AG20443 (cell line): ENCODE measurements at places on chromosomes 12 and 14.

DNA sequence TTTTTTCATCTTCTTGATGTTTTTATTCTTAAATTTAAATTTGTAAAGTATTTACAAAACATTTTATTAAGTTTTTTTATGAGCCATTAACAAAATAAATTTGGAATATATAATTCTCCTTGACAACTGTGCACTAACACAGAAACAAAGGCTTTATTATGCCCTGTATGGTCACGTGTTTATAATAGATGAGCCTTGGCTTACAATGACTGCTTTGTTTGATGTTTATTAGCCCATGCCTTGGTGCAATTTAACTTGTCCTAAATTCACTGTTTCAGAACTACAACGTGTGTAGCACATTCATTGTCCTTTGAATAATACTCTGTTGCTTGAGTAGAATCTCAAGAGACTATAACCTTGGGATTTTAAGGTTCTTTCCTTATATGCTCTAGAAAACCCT lies 59.8 kb downstream of the CNTN1 start:
- no peak for DNase-seq

GRCh38 chr12:24728366-24728765 lies 220.5 kb downstream of the BCAT1 start:
- no peak for DNase-seq

- DNase-seq = no peak
Observed at GRCh38 chr12:6635375-6635855, 344 bp downstream of the LPAR5 start.

DNA sequence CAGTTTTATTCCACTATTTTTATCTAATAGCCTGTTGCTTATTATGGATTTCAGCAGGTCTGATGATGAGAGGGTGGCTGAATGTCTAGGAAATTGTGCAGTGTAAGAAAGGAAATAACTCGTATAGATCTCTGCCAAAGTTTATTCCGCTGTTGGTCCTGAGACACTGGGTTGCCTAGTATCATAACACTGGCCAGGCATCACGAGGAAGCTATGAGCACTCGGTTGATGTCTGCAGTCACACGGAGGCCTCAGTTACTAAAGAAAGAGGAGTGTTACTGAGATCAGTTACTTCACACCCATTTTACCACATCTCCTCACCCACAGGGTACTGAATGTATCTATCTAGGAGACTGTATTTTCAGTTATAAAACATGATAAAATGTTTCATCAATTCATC lies 21.9 kb downstream of the BHLHE41 start:
- no peak for DNase-seq

GRCh38 chr12:122310626-122311333 lies 44.5 kb upstream of the VPS33A start:
- DNase-seq = no peak

DNA sequence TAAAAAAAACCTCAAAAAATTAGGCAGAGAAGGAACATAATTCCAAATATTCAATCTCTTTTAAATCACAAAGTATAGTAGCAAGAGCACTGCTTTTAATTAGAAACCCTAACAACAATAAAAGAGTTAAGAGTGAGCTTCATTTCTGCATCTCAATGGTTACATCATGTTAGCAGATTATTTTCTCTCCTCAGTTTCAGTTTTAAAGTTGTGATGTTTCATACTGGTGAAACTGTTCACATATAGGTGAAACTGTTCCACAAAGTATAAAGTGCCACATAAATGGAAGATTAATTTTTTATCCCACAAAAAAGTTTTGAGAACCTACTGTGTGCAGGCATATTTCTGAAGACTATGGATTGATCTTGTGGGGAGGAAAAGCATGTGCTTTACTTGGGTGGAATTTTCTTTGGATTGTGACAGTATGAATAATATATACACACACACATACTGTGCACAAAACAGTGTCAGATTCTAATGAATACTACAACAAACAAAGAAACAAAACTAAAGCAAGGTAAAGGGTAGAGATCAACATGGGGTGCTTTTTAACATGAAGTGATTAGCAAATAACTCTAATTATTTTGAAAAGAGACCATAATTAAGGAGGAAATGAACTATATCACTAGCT lies 17.1 kb downstream of the LUM start:
- no peak for DNase-seq

- DNase-seq = no peak
Observed at GRCh38 chr12:87511371-87511770, 517.8 kb downstream of the C12orf50 start.

GRCh38 chr12:107826276-107826675 lies 51.8 kb downstream of the ASCL4 start:
- no peak for DNase-seq

- no peak for DNase-seq
Observed at GRCh38 chr14:99532310-99532709, 51.1 kb downstream of the CCNK start.

DNA sequence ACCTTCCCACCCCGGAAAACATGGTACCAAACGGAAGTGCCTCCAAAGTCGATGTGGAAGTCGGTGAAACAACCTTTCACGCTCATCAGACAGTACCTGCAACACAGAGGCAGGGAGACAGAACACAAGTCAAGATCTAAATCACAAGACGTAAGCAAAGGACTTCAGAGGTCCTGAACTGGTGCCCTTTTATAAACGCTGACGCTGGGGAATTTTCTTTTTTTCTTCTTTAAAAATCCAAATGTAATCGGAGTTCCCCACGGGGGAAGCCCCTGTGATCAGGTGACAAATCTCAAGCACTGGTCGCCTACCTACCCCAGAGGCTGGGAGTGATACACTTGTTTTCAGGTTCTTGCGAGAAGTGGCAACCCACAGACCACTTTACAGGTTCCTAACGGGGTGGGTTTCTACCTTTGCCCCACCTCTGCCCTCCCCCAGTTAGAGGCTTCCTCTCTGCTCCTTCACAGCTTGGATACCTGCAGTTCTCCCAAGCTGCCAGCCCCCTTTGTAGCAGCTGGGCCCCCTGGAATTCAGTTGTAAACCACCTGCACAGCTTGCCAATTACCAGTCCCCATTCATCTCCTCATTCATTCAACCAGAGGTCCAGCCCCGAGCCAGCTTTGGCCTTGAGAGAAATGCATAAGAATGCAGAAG lies 46.2 kb downstream of the KDM2B start:
- no peak for DNase-seq

DNA sequence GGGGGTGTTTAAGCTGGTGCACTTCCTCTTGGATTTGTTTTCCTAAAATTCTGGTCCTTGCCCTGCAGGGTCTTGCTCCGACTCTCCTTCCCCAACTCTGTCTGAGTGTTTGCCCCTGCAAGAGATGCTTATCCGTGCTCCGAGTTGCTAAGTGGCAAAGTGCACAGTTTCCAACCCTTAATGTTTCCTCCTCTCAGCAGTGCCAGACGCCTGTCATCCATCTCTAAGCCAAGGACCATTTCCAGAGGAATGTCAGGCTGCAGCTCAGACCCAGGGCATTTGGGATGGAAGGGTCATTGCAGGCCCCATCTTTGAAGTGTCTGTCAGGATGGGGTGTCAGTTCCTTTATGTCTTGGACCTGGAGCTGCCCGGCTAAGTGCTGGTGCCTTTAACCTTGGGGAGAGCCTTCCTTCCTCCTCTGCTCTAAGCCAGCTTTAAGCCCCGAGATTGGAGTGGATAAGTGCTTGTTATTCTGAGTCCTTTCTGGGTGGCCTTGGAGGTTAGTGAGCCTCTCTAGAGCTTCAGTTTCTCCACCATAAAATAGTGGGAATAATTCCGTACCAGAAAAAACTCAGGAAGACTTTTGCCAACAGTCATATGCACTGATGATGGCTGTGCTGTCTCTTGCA lies 15.0 kb downstream of the WNT5B start:
- DNase-seq = no peak

GRCh38 chr12:39807043-39807442 lies 187.4 kb upstream of the ABCD2 start:
- DNase-seq = no peak
